AG04450 (cell line): ENCODE measurements at places on chromosomes 1 and 21.

DNA sequence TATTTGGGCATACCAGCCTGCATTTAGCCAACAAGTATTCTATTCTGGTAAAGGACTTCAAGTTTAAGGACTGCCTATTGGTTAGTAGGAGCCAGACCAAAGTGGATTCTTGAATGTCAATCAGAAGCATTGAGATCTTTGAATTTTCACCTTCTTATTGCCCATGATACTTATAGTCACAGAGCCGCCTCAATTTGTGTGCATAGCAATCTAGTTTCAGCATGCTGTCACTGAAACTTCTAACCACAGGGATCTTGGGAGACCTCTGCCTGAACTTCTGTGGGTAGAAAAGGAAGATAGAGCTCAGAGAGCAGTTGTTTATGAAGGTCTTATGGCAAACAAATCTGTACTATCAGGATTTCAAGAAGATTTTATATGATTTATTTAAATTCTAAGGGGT is 501.4 kb upstream of the USP24 start:
- no peak for DNase-seq

DNA sequence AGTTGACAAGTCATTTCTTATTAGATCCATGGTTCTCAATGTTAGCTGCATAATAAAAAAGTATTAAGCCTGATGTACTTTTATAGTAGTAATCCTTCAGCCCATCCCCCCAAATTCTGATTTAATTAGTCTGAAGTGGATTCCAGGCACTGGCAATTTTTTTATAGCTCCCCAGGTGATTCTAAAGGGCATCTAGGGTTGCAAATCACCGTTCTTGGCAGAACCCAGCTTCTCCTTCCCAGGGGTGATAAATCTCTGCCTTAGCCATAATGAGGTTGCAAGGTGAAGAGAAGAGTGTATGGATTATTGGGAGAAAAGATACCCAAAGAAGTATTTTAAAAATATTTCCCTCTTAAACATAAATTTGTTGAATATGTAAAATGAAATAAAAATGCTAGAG is 43.0 kb upstream of the RXRG start:
- no peak for DNase-seq

DNA sequence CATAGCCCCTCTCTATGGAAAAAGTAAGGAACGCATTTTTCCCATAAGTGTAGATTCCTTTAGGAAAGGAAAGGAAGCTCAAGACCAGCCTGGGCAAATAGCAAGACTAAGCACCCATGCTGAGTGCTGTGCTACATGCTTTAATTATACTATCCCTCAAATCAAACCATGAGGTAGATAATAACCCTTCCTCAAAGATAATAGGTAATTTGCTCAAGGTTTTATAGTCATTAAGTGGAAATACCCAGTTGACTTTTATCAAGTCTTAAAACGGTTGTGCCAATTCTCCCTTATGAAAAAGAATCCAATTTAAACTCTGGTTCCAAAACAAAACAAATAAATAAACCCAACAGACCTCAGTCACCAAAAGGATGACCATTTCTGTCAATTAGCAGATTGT is 3.4 kb downstream of the KIAA0319L start:
- DNase-seq, result no peak

- no peak for DNase-seq
Measured at GRCh38 chr1:87673748-87674147, 345.1 kb downstream of the LMO4 start.

DNA sequence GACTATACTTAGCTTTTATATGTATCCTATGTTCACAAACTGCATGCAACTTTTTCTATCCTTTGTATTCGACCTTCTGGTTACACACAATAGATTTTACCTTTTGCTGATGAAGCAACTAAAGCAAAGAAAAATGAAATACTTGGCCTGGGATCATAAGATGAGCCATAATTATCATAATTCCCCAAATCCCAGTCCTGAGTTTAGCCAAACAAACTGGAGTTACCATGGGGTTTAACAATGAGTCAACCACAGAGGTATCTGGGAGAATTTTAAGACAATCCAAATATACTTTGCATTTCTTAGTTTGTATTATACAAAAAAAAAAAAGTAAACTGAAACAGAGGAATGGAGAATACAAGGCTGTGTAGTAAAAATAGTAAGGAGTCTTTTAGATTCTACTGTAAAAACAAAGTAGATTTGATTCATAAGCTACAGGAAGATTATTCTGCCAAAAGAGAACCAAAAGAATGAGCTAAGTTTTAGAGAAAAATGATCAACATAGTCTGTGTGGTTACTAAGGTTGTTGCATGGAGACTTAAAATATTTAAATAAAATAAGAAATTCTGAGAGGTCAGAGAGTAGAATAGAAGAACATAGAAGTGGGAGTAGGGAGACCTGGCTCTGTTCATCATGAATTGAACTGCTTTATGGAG is 60.4 kb upstream of the GORAB start:
- DNase-seq, result no peak

GRCh38 chr21:38303300-38303699 is 46.5 kb downstream of the KCNJ15 start:
- no peak for DNase-seq

DNA sequence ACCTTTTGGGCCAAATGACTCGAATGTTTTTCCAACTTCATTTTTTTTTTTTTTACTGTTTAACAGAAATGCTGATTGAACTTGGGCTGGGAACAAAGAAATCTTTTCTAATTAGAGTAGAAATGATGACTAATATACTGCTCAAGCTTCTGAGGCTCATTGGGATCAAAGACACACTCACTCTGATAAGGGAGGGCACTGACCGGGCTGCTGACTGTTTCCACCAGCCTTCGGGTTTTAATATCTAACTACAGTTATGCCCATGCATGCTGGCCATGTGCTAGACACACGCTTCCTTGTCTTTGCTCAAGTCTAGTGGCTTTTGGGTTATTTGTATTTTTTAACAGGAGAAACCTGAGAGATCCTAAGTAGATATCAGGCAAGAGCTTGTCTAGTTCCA is 16.8 kb downstream of the ZBTB18 start:
- DNase-seq, result no peak

- no peak for DNase-seq
Measured at GRCh38 chr1:197320991-197321531, 53.0 kb downstream of the CRB1 start.

DNA sequence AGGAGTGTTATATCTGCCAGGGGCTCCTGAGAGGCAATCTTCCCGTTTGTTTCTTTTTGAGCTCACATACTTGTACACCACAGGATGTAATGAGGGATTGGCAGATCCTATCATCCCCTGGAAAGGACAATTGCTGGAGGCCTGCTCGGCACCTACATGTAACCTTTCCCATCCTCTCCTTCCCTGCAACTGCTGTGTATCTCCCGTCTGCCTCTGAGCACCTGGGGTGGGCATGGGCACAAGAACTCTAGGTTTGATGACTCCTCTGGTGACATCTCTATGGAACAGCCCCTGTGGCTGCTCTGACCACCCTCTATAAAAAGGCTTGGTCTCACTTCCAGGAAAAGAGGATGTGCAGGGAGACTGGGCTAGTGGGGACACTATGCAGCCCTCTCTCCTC is 25.0 kb upstream of the SMIM12 start:
- DNase-seq, result no peak

DNA sequence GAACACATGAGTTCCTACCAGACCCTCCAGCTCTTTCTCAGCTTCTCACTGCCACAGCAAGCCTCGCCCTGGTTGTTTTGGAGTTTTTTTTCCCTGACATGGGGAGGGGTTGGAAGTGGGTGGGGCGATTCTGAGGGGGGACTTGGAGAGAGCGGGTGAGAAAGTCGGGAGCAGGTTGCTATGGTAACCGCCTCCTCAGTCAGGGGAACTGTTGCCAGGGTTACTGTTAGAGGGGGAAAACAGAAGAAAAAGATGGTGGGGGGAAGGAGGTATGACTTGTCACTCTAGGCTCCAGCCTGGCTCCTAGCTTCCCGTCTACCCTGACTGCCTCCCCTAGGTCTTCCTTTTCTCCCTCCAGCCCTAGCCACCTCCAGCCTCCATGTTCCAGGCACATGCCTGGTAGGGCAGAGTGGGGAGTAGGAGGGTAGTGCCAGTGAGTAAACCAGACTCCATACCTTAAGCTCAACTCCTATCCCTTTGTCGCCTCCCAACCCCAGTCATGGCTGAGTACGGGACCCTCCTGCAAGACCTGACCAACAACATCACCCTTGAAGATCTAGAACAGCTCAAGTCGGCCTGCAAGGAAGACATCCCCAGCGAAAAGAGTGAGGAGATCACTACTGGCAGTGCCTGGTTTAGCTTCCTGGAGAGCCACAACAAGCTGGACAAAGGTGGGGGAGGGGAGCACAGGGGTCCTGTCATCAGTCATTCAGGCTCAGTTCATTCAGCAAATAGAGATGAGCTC is 6.0 kb downstream of the PEA15 start:
- DNase-seq, result no peak

DNA sequence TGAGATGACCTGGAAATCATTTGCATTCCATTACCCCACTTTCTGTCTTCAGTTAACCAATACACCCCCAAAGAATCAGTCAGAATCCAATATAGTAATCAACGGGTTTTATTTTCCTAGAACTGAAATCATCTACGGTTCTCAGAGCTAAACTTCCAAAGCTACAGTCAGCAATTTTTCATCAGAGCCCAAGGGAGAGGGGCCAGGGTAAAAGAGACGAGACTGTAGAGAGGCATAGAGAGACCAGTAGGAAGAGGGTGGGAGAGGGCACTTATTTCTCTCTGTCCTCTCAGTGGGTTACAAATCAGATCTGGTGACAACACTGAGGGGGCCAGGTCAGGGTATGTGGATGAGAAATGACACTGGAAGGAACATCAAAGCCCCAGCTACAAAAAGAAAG is 1.1 kb upstream of the MRPL24 start:
- DNase-seq, result no peak

DNA sequence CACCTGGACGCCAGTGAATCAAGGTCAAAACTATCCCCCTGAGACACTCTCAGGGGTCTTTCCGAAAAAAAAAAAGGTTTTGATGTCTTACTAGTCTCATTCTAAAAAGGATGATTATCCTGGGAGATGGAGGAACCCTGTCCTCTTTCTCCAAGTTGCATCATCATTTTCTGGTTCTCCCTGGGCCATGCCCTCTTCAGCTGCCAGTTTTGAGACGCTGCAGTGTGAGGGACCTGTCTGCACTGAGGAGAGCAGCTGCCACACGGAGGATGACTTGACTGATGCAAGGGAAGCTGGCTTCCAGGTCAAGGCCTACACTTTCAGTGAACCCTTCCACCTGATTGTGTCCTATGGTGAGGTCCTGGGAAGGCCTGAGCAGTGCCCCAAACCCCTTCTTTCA is 3.5 kb downstream of the FCRLA start:
- DNase-seq, result no peak

GRCh38 chr1:181208967-181209366 is 120.5 kb downstream of the IER5 start:
- no peak for DNase-seq

- no peak for DNase-seq
Measured at GRCh38 chr1:69438056-69438795, 129.5 kb upstream of the LRRC7 start.

DNA sequence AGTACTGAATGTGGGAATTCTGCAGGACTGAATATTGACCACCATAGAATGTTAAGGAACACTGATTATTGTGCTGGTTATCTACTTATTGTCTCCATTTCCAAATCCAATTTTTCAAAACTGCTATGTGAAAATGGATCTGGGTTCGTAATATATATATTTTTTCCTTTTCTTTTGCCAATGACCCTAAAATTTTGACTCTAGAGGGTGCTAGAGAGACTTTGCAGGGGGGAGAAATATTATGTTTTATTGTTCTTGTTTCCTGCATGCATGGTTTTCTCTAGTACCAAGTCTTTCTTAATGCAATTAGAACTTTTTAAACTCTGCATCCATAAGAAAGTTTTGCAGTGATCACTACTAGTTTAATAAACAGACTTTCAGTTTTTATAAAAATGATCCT is 1256.9 kb downstream of the BRINP3 start:
- DNase-seq, result no peak

DNA sequence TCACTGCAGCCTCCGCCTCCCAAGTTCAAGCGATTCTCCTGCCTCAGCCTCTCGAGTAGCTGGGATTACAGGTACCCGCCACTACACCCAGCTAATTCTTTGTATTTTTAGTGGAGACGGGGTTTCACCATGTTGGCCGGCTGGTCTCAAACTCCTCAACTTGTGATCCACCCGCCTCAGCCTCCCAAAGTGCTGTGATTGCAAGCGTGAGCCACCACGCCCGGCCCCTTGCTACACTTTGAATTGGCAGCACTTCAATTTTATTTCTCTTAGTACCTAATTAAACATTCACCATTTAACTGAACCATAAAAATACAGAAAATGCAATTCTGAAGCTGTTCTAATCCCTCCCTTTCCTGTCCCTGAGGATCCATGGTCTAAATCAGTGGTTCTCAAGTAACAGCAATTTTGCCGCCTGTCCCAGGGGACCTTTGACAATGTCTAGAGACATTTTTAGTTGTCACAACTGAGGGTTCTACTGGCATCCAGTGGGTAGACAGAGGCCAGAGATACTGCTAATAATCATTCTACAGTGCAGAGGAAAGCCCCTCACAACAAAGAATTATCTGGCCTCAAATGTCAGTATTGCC is 4.3 kb upstream of the BCL2L15 start:
- no peak for DNase-seq

DNA sequence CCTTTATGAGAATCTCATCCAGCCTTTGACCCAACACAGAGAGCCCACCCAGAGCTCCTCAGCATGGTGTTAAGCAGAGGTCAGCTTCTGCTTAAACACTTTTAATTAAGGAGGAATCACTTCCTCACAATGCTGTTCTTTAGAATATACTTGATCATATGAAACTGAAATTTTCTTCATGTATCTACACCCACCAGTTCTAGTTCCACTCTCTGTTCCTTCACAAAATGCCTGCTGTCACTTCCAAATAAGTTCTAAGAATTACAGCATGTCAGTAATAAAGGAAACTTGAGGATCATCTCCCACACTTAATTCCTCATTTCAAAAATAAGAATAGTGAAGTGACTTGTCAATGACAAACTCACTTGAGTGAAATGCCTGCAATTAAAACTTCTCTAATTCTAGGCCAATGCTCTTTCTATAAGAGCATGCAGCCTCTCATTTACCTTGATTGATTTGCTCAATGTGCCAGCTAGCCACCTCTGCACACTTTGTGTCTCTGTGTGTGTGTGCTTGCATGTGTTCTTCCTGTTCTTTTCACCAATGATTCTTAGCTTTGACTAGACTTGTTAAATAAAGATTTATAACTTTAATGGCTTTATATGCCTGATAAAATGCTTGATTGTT is 356.3 kb downstream of the PLPP3 start:
- no peak for DNase-seq

DNA sequence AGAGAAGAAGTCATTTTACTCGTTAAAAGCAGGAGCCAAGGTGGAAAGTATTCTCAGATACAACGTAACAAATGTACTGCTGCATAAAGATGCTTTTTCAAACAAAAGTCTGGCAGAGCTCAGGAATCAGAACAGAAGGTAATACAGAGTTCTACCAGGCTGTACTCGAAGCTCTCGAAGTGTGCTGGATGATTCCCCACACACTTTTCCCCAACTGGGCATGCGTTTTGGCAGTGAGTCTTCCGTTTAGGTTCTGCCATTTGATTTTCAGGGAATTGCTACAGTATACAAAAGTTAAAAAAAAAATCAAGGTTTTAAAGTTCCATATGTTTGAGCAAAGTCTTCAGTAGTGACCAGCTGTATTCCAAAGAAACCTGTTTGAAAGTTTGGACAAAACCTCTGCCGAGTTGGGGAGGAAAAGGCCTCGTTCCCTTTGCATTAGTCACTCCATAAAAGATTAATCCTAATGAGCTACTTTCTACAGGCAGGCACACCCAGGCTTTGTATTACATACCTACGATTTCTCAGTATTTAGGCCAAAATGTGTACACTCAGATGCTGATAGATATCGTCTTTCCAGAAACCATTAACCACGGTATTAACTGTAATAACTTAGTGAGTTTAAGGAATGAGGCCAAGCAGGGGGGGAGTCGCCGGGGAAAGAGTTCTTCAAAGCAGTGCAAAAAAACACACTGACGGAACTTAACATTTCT is 477.1 kb downstream of the LMO4 start:
- DNase-seq, result peak; percentile 50
